ENCODE measurements at places on chromosomes 12 and 14. TPM values are rescaled to one million over a fixed set of nuclear protein-coding genes. Genes with fewer than 3 reads are reported as not detected.
A peak's percentile ranks its signal among the peaks of the same experiment; 100 is the strongest.

DNA sequence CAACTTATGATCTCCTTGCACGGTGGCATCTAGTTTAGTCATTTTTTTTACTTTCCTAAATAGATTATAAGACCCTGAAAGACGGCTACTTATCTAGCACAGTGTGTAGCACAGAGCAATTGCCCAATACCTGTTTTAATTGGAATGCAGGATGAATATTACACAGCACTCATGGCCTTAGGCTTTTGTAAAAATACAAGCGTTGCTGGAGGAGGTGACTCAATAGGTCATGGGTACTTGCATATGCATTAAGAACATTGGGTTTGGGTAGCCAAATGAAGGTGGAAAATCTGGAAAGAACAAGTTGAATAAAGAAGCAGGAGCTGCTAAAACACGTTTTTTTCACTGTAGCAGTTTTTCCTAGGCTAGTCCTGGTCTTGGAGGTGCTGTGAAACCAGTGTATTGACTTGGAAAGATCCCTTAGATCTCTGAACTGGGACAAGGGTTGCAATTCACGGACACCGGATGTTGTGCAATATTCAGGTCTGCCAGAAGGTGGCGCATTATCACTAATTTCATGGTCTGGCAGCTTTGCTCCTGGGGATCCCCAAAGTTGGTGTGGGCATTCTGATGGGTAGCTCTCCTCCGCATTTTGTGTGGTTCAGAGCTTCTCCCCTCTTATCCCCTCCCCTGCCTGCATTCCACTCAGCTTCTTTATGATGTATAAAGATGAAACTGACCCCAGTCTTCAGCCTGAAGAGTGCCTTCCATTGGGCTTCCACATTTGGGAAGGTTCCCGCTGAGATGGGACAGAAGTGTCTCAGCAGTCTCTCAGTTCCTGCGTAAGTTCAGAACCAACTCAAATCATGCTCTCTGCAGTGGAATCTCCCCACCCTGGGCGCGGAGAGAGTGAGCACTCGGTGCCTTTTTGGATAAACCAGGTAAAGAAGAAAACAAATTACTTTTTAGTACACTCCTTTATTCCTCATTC, 278.3 kb downstream of the NRXN3 start:
- no peak overlapping the region for H3K4me3 ChIP-seq
- H3K27ac ChIP-seq, result no peak overlapping the region
- H3K4me1 ChIP-seq, result no peaks in the 10 kb centered on the region
- no peaks in the 10 kb centered on the region for H3K36me3 ChIP-seq
- H3K27me3 ChIP-seq, result no peaks in the 10 kb centered on the region

The CCDC60 gene
- not detected for total RNA-seq

DNA sequence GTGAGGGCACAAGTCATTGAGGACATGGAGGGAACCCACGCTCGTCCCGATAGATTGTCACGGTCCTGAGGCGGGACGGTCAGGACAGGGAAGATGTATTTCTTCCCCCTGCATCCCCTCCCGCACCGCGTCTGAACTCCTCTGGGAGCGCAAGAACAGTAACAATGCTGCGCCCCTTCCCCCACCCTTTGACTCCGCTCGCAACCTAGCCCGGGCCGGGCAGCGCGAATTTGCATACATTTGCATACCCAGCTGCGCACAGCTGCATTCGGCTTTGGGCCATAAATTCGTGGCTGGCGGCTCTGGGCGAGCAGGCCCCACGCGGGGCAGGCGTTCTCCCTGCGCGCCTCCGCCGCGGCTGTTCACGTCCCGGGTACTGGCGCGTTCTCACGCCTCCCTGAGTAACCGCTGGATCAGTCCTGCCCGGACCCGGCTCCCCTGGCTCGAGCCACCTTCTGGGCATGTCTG, 29.0 kb upstream of the SMUG1 start:
- no peaks in the 10 kb centered on the region for H3K36me3 ChIP-seq
- DNase-seq, result no peak
- H3K4me3 ChIP-seq, result peak overlapping the region; percentile 51
- no peak overlapping the region for H3K27ac ChIP-seq
- H3K27me3 ChIP-seq, result no peaks in the 10 kb centered on the region

The BATF gene
- not detected for total RNA-seq

- H3K4me1 ChIP-seq, result peaks cover 22% of the 10 kb centered on the region
- H3K36me3 ChIP-seq, result peaks cover 21% of the 10 kb centered on the region
- peak; percentile 85 for DNase-seq
- H3K27ac ChIP-seq, result peak overlapping the region; percentile 97
Observed at GRCh38 chr12:53098354-53098981, 1.0 kb downstream of the IGFBP6 start.

DNA sequence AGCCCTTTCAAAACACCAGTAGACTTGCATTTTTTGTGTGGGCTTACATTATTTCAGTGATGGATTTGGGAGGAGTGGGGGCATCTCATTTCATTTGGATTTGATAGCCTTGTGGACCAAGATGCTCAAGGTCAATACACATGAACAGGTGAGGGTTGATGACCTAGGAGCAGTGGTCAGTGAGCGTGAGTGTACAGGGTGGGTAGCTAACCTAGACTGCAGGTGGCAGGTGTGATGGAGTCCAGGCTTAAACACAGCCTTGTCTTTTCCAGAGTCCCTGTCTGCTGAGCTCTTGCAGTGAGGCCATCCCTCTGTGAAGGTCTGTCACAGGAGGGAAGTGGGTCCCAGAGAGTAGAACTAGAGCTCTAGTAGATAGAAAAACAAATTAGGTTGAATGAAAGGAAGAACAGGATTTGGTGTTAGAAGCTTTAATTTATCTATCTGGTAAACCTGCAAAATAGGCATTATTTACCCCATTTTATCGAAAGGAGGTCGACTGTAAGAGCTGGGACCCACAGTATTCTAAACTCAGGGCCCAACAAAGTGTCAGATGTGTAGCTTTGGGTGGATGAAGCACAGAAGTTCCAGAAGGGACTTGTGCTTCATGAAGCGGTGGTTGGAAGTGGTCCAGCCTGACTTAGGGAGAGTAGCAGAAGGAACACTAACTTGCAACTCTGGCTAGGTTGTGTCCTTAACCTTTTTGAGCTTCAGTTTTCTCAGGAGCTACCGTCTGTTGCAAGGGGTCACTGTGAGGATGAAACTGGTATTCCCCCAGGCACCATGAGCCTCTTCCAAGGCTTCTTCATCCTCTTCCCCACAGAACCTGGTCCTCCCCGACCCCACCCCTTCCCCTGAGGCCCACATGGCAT, 18.2 kb downstream of the RPS6KL1 start:
- H3K4me3 ChIP-seq, result no peak overlapping the region
- no peaks in the 10 kb centered on the region for H3K27me3 ChIP-seq
- peak overlapping the region; percentile 8 for H3K27ac ChIP-seq

The LTB4R2 gene
- total RNA-seq, result 3.0 TPM

- no peak for DNase-seq
- no peak overlapping the region for H3K27ac ChIP-seq
- H3K4me3 ChIP-seq, result no peak overlapping the region
- no peaks in the 10 kb centered on the region for H3K27me3 ChIP-seq
Observed at GRCh38 chr14:87049950-87050349, 943.0 kb downstream of the GALC start.

The MUCL1 gene
- not detected for total RNA-seq

- H3K4me1 ChIP-seq, result peaks cover 7% of the 10 kb centered on the region
- H3K27me3 ChIP-seq, result no peaks in the 10 kb centered on the region
Observed at GRCh38 chr12:56081393-56082347, 1.7 kb downstream of the ERBB3 start.

DNA sequence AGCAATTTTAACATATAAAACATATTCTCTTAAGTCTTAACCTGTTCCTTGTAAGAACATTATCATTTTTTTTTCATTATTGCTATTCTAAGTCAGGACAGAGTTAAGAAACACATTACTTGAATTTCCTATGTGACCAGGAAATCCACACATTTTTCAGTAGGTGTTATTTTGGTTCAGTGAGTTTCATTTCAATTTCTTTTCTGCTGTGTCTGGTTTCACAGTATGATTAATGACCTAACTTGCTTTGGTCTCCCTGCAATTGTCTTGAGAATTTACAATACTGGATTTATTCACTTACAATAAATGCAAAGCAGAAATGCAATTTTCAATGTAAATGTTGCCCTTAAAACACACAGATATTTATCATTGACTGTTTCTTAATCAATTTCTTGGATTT, 396.9 kb upstream of the TMTC1 start:
- no peaks in the 10 kb centered on the region for H3K27me3 ChIP-seq
- no peak overlapping the region for H3K27ac ChIP-seq
- DNase-seq, result no peak
- no peaks in the 10 kb centered on the region for H3K36me3 ChIP-seq

- H3K27ac ChIP-seq, result peak overlapping the region; percentile 14
- no peaks in the 10 kb centered on the region for H3K36me3 ChIP-seq
- H3K4me1 ChIP-seq, result no peaks in the 10 kb centered on the region
- H3K4me3 ChIP-seq, result no peak overlapping the region
Observed at GRCh38 chr12:54030889-54031471, 1.9 kb upstream of the HOXC5 start.

GRCh38 chr12:15899282-15899870, 11.8 kb upstream of the DERA start:
- no peak overlapping the region for H3K27ac ChIP-seq
- no peaks in the 10 kb centered on the region for H3K4me1 ChIP-seq
- H3K36me3 ChIP-seq, result peaks cover 59% of the 10 kb centered on the region

DNA sequence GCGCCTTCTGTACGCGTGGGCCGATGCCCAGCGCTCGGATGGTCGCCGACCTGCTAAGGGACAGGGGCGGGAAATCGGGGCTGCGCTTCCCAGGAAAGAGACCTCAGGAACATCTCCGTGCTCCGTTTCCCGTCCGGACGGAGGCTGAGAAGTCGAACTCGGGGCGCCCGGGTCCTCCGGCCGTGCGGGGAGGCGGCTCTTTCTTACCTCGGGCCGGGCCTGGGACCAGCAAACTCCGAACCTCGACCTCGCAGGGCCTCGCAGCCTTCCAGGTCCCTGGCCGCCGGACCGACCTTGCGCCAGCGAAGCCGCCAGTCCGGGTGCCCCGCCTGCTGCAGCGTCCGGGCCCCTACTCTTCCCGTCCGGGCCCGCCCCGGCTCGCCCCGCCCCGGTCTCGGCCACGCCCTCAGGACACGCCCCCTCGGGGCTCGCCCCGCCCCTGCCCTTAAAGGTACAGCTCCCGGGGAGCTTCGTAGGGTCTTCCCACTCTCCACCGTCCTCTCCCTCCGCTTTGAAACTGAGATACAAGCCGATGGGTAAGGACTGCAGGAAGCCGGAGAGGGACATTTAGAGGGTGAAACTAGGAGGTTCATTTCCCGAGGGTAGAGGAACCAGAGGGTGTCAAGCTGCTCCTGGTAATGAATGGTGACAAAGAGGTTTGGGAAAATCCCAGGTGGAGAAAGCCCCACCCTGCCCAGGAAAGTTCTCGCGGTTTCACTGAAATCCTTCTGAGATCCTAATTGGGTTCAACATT, at the start of gene SLC8B1:
Gene SLC8B1, minus strand, starts transcription at position 324 of the 754 bp plus-strand sequence. CDS start 2,231 bp downstream, outside the sequence.
- H3K36me3 ChIP-seq, result peaks cover 15% of the 10 kb centered on the region
- peaks cover 20% of the 10 kb centered on the region for H3K4me1 ChIP-seq
- DNase-seq, result peak; percentile 47
- H3K4me3 ChIP-seq, result peak within 1 kb of the TSS; percentile 86

DNA sequence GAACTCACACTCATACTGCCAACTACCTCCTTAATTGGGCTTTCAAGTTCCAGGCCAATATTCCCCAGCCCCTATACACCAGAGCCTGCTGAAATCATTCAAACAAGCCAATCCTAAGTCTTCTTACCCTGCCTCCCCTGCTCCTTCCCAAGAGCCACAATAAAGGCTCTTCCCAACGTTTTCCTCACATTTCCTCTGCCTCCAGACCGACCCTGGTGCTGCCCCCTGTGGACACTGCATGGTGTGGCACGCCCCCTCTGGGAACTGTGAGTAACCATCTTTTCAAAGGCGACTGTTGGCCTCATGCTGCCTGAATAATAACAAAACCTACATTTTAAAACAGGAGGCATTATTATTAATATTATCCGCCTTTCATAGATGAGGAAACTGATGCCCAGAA, 111.6 kb upstream of the NOS1 start:
- no peaks in the 10 kb centered on the region for H3K4me1 ChIP-seq
- H3K27ac ChIP-seq, result no peak overlapping the region
- no peak for DNase-seq
- H3K36me3 ChIP-seq, result no peaks in the 10 kb centered on the region
- no peak overlapping the region for H3K4me3 ChIP-seq
- no peaks in the 10 kb centered on the region for H3K27me3 ChIP-seq

The PRKD1 gene
- total RNA-seq, result 34.6 TPM

GRCh38 chr12:19018302-19018970, 111.1 kb upstream of the PLEKHA5 start:
- no peak for DNase-seq
- no peaks in the 10 kb centered on the region for H3K27me3 ChIP-seq
- H3K4me3 ChIP-seq, result no peak overlapping the region
- H3K36me3 ChIP-seq, result no peaks in the 10 kb centered on the region
- H3K4me1 ChIP-seq, result no peaks in the 10 kb centered on the region

- no peaks in the 10 kb centered on the region for H3K27me3 ChIP-seq
- peaks cover 20% of the 10 kb centered on the region for H3K4me1 ChIP-seq
- DNase-seq, result no peak
Observed at GRCh38 chr14:72788255-72788654, 105.6 kb downstream of the DPF3 start.

- H3K27ac ChIP-seq, result no peak overlapping the region
- H3K27me3 ChIP-seq, result no peaks in the 10 kb centered on the region
- H3K36me3 ChIP-seq, result no peaks in the 10 kb centered on the region
Observed at GRCh38 chr14:36069535-36069900, 107.0 kb downstream of the PTCSC3 start.

DNA sequence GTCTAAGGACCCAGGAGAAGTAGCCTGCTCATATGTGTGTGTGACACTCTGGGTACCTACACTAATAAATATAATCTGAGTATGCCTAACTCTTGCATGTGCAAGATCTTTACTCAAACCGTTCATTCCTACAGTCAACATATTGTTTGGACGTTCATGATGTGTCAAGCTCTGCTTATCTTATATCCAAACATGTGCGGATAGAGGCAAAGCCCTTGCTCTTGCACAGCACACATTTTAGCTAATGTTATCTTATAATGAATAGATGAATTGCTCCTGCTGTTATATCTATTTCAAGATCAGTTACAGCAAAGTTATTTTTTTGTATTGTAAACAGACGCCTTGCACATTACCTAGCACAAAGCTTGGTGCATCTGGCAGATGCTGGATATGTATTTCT, 228.4 kb upstream of the FLRT2 start:
- H3K27me3 ChIP-seq, result no peaks in the 10 kb centered on the region
- no peak for DNase-seq
- no peak overlapping the region for H3K4me3 ChIP-seq
- no peaks in the 10 kb centered on the region for H3K36me3 ChIP-seq
- no peaks in the 10 kb centered on the region for H3K4me1 ChIP-seq
- no peak overlapping the region for H3K27ac ChIP-seq

GRCh38 chr12:19277711-19278110, 148.2 kb downstream of the PLEKHA5 start:
- H3K4me3 ChIP-seq, result no peak overlapping the region
- DNase-seq, result no peak
- peaks cover 8% of the 10 kb centered on the region for H3K4me1 ChIP-seq
- H3K36me3 ChIP-seq, result no peaks in the 10 kb centered on the region

- no peak for DNase-seq
- H3K4me1 ChIP-seq, result no peaks in the 10 kb centered on the region
Observed at GRCh38 chr12:130136509-130137039, 25.7 kb upstream of the FZD10 start.

Data from ascending aorta (tissue), 2 donors.